ENCODE measurements at places on chromosomes 6 and 20.

GRCh38 chr6:145209272-145209671 is 526.0 kb downstream of the EPM2A start:
- DNase-seq = no peak

DNA sequence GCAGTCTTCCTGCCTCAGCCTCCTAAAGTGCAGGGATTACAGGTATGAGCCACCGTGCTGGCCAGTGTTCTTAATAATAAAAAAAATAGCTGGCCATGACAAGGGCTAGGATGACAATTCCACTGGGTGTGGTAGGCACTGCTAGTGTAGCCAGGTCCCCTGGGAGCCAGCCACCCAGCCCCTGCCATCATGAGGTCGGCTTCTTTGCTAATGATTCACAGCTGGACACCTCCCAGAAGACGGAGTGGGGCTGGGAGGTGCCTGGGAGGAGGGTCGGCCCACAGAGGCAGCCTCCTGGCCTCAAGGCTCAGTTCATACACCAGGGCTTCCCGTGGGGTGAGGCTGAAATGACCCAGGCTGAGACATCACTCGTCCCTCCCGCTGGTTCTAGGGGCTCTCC is 230.4 kb downstream of the TAF4 start:
- no peak for DNase-seq

DNA sequence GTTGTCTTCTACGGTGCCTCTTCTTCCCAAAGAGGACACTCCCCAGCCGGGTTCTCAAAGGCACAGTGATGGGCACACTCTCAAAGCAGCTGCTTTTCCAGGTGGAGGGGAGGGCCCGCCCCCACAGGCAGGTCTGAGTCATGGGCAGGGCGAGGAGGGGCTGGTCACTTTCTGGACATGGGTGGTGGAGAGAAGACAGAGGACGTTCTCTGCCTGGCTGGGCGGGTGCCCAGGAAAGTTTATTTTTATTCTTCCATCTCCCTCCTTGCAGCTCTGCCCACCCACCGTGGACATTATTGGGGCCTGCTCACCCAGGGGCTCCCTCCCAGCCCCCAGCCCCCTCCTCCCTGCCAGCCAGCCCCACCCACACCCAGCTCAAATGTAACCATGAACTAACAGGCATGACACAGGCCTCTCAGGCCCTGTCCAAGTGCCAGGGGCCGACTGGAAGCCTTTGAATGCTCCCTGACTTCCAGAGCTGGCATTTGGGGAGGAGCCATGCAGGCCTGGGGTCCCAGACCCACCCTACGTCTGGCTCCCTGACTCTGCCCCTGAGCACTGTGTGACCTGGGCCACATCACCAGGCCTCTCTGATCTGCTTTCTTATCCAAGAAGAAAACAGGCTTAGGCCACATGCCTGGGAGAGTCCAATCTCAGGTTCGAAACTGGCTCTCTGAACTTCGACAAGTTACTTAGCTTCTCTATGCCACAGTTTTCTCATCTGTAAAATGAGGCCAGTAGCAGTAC is 8.0 kb downstream of the TGM2 start:
- DNase-seq = no peak

- DNase-seq = no peak
Observed at GRCh38 chr6:116945809-116946208, 68.8 kb downstream of the RFX6 start.

- DNase-seq = no peak
Observed at GRCh38 chr20:60729135-60729900, 522.7 kb upstream of the CDH4 start.

- no peak for DNase-seq
Observed at GRCh38 chr6:38187811-38188590, 368.5 kb downstream of the ZFAND3 start.

All from activated naive CD4-positive, alpha-beta T cell treated with Interleukin-2 at 50 U/mL for 16 hours (primary cell).